Peyer's patch (tissue), 4 donors: ENCODE measurements at places on chromosomes 6 and 20. TPM values are rescaled to one million over a fixed set of nuclear protein-coding genes. Genes with fewer than 3 reads are reported as not detected.

DNA sequence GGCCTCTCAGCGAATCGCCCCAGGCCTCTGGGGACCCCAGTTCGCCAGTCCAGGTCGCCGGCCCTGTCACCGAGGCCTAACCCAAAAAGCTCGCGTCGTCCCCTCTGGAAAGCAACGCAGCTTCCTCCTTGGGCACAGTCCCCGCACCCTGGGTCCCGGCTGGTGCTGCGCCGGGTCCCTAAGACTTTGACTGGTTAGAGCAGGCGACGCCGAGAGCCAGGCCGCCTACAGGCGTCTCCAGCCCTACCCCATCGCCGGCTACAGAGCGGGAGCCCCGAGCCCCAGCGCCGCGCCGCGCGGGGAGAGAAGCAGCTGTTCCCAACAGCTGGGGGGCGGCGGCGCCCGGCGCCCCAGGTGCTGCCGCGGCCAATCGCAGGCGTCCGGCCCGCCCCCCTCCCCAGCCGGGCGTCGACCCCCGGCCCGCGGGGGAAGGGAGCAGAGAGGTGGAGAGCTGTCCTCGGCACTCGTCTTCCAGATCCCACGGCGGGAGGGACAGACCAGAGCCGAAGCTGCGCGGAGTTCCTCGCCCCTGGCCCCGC lies 540 bp upstream of the RBM24 start:
- peak overlapping the region; percentile 83 for H3K27ac ChIP-seq
- H3K27me3 ChIP-seq: no peaks in the 10 kb centered on the region
- H3K4me3 ChIP-seq: peak overlapping the region; percentile 35
- no peaks in the 10 kb centered on the region for H3K36me3 ChIP-seq
- peaks cover 8% of the 10 kb centered on the region for H3K4me1 ChIP-seq
- no peak for DNase-seq

GRCh38 chr6:170224694-170225660 lies 65.9 kb downstream of the DLL1 start:
- H3K27me3 ChIP-seq: no peaks in the 10 kb centered on the region
- no peak overlapping the region for H3K4me3 ChIP-seq
- H3K36me3 ChIP-seq: no peaks in the 10 kb centered on the region
- H3K4me1 ChIP-seq: no peaks in the 10 kb centered on the region
- DNase-seq: no peak
- no peak overlapping the region for H3K27ac ChIP-seq

Gene IL20RA
- total RNA-seq: 0.47 TPM

Gene KCNQ5
- 0.27 TPM for total RNA-seq

DNA sequence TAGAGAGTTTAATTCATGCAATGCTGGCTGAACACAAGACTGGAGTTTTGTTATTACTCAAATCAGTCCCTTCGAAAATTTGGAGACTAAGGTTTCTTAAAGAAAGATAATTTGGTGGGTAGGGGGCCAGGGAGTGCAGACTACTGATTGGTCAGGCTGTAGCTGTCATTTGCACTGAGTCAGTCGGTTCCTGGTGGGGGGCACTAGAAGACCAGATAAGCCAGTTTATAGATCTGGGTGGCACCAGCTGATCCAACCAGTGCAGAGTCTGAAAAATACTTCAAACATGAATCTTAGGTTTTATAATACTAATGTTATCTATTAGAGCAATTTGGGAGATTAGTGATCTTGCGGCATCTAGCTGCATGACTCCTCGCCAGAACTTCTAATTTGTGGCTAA lies 530.7 kb downstream of the NKAIN2 start:
- no peaks in the 10 kb centered on the region for H3K27me3 ChIP-seq
- DNase-seq: no peak
- no peak overlapping the region for H3K4me3 ChIP-seq
- H3K4me1 ChIP-seq: no peaks in the 10 kb centered on the region

DNA sequence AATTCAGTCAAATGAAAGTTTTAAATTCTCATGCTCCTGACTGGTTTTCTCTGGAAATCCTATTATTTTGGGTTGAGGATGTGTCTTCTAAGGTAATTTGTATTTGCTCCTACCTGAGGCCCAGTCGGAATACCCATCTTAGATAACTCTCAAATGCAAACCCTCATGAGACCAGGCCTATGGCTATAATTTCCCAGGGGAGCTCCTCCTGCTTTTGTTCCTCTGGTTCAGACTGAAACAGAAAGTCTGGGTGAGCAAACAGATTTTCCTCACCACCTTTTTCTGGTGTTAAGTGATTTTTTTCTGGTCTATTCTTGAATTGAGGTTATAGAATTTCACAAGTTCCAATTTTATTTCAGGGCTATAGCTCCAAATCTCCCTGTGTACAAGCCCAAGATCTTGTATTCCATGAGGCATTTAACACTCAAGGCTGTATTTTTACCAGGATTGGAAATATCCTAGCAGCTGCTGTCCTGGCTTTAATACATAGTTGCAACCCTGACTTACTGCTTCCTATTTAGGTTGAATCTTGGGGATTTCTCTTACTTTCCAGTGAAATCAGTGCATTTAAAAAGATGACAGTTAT lies 169.1 kb upstream of the PTCHD4 start:
- no peaks in the 10 kb centered on the region for H3K36me3 ChIP-seq
- H3K27me3 ChIP-seq: no peaks in the 10 kb centered on the region
- no peak overlapping the region for H3K4me3 ChIP-seq

DNA sequence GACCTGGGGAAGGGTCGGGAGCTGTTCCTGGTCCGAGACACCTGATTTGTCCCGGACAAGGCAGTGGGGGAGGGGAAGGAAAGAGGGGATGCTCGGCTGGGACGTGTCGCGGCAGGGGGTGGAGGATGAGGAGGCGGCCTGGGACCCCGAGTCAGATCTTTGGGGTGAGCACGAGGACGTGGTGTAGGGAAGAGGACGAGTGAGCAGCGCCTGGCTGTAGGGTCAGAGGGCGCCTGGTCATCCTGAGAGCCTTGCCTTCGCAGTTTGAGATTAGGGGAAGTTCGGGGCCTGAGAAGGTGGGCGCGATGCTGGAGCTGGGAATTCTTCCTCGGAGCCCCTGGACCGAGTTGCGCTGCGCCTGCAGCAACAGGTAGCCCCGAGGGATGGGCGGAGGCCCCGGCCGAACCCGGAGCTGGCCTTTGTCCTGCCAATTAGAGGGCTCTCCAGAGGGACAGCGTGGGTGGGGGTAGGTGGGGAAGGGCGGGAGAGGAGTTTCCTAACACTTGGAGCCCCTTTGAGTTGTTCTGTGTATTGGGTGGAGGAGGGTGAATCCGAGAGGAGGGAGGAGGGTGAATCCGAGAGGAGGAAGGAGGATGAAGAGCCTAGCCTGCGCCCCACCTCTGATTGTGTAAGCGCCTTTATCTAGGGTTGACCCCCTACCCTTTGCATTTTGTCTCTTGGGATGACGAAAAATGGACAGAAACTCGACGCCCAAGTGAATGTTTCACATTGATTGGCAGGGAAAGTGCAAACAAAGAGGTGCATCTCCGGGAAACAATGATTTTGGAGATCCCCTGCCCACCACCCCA lies 72.0 kb downstream of the SOX4 start:
- H3K27me3 ChIP-seq: peaks cover 6% of the 10 kb centered on the region
- DNase-seq: no peak
- H3K4me1 ChIP-seq: no peaks in the 10 kb centered on the region
- H3K4me3 ChIP-seq: peak overlapping the region; percentile 51
- peak overlapping the region; percentile 25 for H3K27ac ChIP-seq
